Activated CD8-positive, alpha-beta memory T cell treated with anti-CD3 and anti-CD28 coated beads for 4 hours (primary cell): ENCODE measurements at places on chromosomes 4 and X.

DNA sequence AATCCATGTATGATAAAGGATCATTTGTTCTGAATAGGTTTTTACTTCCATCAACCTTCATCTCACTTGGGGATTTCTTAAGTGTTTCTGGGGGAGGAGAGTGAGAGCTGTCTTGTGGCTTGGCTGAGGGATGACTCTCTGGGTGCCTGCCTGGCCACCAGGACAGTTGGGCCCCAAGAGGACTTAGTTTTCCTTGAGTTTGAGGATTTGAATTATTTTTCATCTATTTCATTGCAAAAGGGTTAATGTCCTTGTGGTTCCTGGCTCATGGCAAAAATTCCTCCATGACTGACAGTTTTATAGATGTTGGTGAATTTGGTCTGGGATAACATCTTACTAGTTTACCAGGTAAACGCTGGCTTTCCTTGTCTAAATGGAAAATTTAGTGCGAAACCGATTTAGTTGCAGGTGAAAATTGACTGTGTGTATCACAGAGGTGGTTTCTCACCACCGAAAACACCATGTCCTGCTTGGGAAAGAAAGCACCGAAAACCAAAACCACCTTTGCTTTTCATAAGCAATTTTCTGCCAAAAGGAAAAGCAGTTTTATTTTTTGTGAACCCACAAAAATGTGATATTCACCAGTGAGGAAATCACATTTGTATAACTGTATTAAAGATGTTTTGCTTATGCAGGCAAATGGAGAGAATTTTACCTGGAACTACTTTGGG is 331.3 kb upstream of the SFRP2 start:
- DNase-seq = no peak

DNA sequence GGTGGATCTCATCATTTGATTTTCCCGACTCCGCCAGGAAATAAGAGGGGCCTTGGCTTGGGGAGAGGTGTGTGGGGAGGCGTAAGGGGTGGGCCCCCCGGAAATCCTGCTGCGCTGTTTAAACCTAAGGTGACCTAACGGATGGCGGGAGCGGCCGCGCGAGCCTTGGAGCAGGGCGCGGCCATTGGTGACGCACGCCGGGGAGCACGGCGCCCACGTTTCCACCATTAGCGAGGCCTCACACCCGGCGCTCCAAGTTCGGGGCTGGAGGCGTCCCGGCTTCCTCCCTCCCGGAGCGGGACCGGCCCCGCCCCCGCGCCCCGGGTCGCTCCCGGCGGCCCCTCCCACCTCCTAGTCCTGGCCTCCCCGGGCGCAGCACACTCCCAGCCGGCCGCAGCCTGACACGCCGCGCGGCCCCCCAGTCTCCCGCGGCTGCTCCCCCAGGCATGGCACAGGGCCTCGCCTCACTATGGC is at the start of gene SMS:
Gene SMS (plus strand): TSS at position 354 of the 474 bp plus-strand sequence. CDS start 116 bp downstream, at position 470.
- DNase-seq = peak; percentile 33

- DNase-seq = no peak
Measured at GRCh38 chr4:176444741-176445140, 125.0 kb downstream of the SPCS3 start.

DNA sequence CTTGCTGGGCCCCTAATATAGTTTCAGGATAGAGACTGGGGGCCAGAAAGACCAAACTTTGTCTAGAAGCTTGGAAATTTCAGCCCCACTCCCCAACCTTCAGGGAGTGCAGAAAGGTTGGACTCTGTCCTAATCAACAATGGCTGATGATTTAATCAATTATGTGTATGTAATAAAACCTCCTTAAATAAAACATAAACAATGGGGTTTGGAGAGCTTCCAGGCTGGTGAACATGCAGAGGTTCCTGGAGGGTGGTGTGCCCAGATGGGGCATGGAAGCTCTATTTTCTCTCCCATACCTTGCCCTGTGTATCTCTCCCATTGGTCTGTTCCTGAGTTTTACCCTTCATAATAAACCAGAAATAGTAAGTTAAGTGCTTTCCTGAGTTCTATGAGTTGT is 174.2 kb downstream of the GC start:
- no peak for DNase-seq

GRCh38 chr4:147453561-147454141 is 27.2 kb upstream of the EDNRA start:
- DNase-seq = no peak

GRCh38 chr4:85426366-85426765 is 48.6 kb upstream of the ARHGAP24 start:
- no peak for DNase-seq

GRCh38 chrX:40088299-40088625 is 9.5 kb downstream of the BCOR start:
- no peak for DNase-seq

GRCh38 chrX:37755025-37755424 is 24.8 kb upstream of the CYBB start:
- DNase-seq = no peak

- no peak for DNase-seq
Measured at GRCh38 chr4:154983714-154984113, 202.6 kb downstream of the RBM46 start.
